ENCODE measurements at places on chromosomes 11 and 22.

DNA sequence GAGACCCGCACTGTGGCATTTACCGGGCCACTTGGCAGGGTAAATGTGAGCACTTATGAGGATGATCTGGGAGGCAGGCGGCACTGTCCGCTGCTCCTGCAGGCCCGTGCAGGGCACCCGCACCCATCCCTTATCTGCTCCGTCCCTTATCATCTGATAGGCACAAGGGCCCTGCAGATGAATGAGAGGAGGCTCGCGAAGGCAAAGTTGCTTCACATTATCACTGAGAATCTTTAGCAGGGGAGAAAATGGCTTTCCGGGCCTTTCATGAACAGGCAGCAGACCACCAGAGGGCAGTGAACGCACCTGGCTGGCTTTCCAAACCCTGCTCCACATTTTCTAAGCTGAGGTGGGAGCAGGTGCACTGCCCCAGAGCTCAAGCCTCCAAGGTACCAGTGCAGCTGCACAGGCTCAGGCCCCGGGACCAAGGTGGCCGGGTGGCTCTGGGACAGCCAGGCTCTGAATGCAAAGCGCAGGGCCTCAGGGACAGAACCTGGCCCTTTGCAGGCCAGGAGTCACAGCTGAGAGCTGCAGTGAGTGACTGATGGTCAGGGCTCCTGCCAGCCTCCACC lies 165.6 kb downstream of the SHANK2 start:
- no peak for DNase-seq

DNA sequence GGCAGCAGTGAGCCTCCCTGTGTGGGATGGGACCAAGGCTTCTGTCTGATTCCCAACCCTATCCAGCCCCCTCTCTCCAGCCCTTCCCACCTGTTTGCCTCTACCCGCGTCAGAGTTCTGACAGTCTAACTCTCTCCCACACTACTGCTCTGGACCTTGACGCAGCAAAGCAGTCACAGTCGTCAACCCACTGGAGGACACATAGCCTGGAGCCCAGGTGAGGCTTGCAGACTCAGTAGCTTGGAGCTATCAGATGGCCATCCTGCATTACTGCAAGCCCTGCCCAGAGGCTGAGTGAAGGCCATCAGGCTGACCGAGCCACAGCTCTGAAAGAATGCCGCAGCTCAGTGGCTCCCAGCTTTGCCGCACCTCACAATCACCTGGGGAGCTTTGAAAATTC lies 3.7 kb downstream of the OAF start:
- DNase-seq: no peak

DNA sequence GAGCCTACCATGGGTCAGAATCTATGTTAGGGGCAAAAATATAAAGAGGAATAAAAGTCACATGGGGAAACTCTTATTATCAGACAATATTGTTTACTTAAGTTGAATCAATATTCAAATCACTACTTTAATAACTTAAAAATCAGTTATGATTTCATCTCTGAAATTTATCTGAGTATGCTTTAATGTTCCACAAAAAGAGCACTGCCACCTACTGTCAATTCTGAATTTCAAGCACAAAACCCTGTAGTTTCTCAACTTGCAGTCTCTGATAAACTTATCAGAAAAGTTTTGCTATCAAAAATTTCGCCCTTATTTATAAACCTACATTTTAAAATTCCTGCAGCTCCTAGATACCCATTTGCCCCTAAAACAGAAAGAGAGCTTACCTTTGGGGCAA lies 47.3 kb downstream of the RDX start:
- no peak for DNase-seq

GRCh38 chr11:1072116-1072820 lies 2.4 kb upstream of the MUC2 start:
- no peak for DNase-seq

DNA sequence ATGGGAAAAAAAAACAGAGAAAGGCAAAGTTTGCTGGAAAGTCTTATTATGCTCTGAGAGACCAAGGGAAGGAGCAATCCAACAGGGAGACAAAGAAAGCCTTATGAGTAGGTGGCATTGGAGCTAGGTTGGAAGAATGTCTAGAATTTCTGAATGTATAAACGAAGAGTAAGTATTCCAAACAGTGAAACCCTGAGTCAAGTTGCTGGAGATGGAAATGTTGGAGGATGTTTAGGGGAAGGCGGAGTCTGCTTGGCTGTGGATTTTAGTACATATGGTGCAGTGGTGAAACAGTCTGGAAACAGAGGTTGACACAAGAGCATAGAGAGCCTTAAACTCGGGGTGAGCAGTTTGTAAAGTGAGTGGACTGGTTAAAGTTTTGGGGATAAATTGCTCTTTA lies 314.8 kb upstream of the CADM1 start:
- DNase-seq: no peak

DNA sequence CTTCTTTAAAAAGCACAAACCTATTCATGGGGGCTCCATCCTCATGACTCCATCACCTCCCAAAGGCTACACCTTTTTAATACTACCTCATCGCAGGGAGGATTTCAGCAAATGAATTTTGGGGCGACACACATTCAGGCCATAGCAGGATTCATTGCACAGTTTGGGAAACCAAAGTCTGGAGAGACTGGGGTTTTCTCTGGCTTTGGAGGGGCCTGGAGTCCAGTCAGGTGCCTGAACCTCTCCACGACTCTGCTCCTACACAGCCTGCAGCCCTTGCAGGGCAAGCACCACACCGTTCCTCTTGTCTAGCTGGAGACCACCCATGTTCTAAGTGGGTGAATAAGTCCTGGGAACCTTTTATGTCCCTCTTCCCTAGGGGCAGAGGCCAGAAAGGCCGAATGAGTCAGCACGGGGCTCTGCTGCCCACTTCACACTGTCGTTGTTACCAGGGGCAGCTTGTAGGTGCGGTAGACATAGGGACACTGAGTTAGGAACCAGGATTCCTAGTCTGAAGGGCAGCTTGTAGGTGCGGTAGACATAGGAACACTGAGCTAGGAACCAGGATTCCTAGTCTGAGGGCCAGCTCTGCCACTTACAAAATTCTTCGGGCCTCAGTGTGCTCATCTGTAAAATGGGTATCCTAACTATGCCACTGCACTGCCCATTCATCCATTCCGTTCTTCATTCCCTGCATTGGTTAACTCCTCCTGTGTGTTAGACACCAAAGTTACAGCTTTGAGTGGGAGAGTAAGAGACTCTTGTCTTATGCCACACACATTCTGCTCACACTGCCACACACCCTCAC lies 251.7 kb upstream of the B3GAT1 start:
- no peak for DNase-seq

GRCh38 chr22:37068859-37069258 lies 17.3 kb downstream of the KCTD17 start:
- no peak for DNase-seq

DNA sequence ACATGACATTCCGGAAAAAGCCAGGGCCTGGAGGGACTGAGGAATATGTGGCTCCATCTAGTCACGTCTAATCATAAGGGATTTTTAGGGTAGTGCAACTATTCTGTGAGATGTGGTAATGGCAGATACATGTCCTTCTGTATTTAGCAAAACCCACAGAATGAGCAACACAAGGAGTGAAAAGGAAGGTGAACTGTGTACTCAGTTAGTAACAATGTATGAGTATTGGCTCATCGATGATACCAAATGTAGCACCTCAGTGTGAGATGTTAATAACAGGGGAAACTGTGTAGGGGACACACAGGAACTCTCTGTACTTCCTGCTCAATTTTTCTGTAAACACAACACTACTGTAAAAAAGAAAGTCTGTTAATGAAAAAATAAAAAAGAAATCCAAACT lies 42.0 kb upstream of the CARS1 start:
- DNase-seq: no peak

DNA sequence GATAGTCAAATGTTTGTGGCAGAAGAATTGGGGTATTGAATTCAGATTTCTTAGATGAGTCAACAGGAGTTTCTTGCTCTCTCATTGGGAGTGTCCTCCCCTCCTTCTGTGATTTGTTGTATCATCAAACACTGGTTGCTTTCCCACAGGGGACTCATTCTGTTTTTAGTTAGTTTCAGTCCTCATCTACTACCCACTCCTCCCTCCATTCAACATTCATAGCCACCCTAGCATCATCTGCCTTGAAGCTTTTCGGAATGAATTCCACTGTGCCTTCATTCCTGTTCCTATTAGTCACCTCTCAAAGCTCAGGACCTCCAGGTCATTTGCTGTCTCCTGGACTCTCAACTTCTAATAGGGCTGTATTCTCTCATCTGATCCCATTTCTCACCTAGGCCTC lies 31.5 kb upstream of the RAB38 start:
- DNase-seq: no peak

GRCh38 chr22:20027966-20028854 lies 7.3 kb downstream of the TANGO2 start:
- no peak for DNase-seq

GRCh38 chr11:41190437-41191082 lies 268.9 kb downstream of the LRRC4C start:
- no peak for DNase-seq

GRCh38 chr11:67491276-67492068 lies 8.6 kb downstream of the AIP start:
- DNase-seq: no peak

DNA sequence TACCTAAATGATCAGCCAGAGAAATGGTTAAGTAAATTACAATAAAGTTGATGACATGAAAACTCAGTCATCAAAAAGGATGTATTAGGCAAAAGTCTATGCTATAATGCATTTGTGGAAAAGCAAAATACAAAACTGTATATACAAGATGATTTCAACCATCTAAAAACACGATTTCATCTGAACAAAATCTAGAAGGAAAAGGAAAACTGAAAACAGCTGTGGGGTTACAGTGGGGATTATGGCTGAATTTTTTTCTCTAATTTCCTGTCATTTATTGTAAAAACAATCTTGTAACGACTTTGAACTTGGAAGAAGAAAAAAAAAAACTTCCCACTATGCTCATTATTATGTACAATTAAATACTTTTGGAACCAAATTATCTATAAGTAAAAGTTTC lies 30.3 kb downstream of the CHEK2 start:
- no peak for DNase-seq

DNA sequence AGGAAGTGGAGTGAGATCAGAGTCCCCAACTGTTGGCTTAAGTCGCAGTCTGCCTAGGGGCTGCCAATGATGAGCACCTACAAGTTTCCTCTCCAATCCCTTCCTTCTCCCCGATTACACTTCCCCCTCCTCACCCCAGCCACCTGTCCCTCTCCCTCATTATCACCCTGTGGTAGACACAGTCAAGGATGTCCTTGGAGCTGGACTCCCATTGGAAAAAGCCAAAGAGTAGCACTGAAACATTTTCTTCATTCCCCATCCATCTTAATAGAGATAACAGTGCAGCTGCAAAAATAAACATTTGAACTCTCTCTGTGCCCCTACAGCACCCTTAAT lies 146.2 kb downstream of the DBX1 start:
- DNase-seq: no peak

DNA sequence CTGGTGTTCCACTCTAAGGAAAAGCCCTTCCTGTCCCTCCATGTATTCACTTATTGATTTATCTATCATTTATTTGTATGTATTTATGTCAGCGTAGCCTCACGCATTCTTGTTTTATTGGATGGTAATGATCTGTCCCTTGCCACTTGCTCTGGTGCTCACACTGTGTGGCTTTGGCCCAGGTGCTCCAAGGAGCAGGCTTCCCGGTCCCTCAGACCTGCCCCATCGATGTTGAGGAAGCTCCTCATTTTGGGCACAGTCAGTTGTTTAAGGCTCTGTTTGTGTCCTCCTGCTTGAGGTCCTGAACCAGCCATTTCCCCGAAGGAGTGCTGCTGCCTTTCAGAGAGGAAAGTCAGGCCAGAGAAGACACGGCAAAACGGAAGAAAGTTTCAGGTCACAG lies 1485.4 kb downstream of the TBC1D22A start:
- no peak for DNase-seq

GRCh38 chr22:47175151-47176025 lies 412.9 kb downstream of the TBC1D22A start:
- no peak for DNase-seq

DNA sequence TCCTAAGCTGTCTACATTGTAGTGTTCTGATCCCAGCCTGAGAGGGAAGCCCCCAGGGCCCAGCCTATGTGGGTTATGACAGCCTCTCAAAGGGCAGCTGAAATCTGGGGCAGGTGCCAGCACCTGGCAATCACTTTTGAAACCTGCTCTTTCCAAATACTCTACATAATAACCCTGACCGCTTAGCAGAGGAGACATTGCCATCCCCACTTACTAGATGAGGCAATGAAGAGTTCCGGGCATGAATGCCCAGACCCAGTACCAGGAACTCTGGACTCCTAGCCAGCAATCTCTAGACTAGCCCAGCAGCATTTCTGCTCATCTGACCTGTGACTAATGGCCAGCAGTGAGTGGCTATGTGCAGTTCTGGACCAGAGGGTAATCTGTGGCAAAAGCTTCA lies 412.4 kb upstream of the CADM1 start:
- no peak for DNase-seq

GRCh38 chr11:4083198-4083597 lies 11.4 kb upstream of the RRM1 start:
- no peak for DNase-seq

DNA sequence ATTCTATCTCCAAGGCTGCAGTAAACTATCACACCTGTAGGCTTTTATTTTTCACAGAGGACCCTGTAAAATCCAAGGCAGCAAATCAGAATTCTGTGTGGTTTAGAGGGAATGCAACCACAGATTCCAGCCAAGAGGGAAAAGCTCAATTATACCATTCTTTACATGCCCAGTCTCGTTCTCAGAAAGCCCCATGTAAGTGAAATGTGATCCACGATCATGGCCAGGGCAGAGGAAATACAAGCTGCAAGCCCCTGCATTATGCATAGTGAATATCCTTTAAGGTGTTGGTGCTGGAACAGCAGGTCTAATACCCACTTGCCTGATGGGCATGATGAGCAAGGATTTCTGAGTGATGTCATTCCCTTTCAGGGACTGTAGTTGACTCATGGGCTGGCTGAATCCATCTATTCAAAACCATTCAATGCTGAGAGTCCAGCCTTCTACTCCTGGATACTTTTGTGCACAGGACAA lies 198.7 kb upstream of the MTMR2 start:
- DNase-seq: no peak

- DNase-seq: no peak
Observed at GRCh38 chr22:37794376-37794775, 13.4 kb upstream of the GCAT start.

- DNase-seq: no peak
Observed at GRCh38 chr11:78497293-78497692, 77.4 kb downstream of the NARS2 start.

- no peak for DNase-seq
Observed at GRCh38 chr11:72817966-72818365, 3.8 kb downstream of the ATG16L2 start.

DNA sequence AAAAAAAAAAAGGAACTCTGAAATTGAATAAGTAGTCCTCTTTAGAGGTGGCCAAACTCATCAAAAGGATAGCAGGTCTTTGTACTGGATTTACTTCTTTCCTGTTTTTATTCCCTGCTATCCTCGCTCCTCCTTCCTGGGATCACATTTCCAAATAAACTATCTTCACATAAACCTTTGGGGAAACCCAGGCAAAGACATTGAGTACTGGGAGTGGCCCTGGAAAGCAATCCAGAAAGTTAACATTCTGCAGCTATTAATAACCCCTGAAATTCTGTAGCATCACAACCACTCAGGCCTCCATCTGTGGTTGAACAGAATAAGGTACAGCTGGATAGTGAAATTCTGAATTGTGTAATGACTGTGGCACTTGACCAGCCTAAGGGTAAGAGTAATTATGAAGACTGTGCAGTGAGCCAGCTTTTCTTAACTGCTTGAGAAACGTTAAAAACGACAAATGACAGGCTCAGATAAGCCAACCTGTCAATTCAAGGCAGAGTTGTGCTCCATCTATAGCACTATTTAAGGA lies 58.8 kb downstream of the ISX start:
- no peak for DNase-seq

GRCh38 chr11:32113200-32113919 lies 22.5 kb downstream of the RCN1 start:
- no peak for DNase-seq

GRCh38 chr11:134393638-134394037 lies 18.4 kb downstream of the B3GAT1 start:
- DNase-seq: no peak

Data from stimulated activated CD4-positive, alpha-beta T cell treated with anti-CD3 and anti-CD28 coated beads, Interleukin-1b, Interleukin-23, amount 100 ng/mL, for 48 hours (primary cell).